ENCODE measurements at places on chromosomes 3 and 15.

- DNase-seq = no peak
These were observed 1.8 kb downstream of the LIMD1 start for GRCh38 chr3:45596290-45596791.

DNA sequence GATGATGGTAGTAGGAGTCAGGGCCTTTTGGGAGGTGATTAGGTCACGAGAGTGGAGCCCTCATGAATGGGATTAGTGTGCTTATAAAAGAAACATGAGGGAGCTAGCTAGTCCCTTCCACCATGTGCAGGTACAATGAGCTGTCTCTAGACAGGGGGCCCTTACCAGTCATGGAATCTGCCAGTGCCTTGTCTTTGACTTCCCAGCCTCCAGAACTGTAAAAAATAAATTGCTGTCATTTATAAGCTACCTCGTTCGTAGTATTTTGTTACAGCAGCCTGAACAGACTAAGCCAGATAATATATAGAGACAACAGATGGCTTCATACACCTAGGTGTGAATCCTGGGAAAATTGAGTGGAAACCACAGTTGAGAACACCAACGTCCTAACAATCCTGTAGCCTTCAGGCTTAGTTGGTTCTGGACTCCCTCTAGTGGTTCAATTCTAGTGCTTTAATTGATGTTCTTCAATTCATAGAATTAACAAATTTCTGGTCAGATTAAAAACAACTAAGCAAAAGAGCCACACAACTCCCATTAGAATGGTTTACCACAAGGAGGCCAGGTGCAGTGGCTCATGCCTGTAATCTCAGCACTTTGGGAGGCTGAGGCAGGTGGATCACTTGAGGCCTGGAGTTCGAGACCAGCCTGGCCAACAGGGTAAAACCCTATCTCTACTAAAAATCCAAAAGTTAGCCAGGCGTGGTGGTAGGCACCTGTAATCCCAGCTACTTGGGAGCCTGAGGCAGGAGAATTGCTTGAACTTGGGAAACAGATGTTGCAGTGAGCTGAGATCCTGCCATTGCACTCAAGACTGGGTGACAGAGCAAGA lies 21.3 kb upstream of the GATM start:
- no peak for DNase-seq

- DNase-seq = peak; percentile 68
These were observed 1.4 kb downstream of the PFN2 start for GRCh38 chr3:149969110-149969939.

DNA sequence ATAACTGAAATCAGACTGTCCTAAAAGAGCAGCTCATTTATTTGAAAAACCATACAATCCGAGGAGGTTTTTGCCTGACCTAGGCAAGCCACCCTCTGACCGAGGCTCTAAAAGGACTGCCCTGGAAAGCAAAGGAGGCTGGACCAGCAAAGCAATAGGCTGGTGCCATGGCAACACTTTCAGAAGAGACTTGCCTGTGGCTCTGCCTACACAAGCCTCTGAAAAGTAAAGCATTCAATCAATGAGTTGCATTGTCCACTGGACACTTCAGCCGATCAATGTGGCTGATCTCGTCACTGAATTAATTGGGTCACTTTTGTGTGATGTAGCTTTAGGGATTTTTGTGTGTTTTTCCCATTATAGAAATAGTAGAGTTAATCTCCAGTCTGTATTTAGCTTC lies 99.1 kb upstream of the SEMA6D start:
- DNase-seq = no peak

- no peak for DNase-seq
These were observed 35.6 kb upstream of the FLNB start for GRCh38 chr3:57972531-57973111.

GRCh38 chr3:139574026-139574947 lies 34.7 kb upstream of the RBP1 start:
- no peak for DNase-seq

- no peak for DNase-seq
These were observed 400.8 kb upstream of the PROK2 start for GRCh38 chr3:72185549-72186399.

GRCh38 chr15:90875549-90875981 lies 7.2 kb downstream of the FURIN start:
- no peak for DNase-seq

GRCh38 chr3:49716691-49717210 lies 2.7 kb downstream of the AMIGO3 start:
- no peak for DNase-seq

- DNase-seq = peak; percentile 24
These were observed 5.6 kb downstream of the SERPINI1 start for GRCh38 chr3:167740961-167741587.

DNA sequence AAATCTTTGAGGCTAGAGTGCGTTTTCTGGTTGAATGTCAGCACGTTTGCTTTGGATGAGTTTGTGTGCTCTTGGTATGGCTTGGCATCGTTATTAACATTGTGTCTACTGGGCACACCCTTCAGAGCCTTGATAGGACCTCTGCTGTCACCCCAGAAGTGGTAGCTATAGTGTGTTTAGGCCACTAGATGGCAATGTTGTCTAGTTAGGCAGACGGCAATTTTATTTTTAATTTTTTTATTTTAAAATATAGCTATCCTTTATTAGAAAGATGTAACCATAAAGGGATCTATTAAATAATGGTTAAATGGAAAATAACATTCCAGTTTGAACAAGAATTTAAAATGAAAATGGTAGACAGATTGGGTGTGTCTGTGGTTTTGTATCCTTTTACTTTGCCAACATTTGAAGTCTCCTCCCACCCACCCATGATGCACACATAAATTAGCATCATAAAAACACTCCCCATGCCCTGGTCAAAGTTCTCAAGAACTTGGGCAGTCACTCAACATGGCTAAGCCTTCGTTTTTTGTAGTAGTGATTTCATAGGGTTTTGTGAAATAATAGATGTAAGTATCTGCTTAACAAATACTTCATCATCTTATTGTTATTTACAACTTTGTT lies 200.7 kb downstream of the KCNH8 start:
- DNase-seq = no peak

GRCh38 chr3:165158011-165158410 lies 38.2 kb downstream of the SLITRK3 start:
- no peak for DNase-seq

GRCh38 chr15:63292771-63293170 lies 15.4 kb downstream of the APH1B start:
- DNase-seq = no peak

- no peak for DNase-seq
These were observed 262.1 kb upstream of the TBL1XR1 start for GRCh38 chr3:177459401-177459800.

DNA sequence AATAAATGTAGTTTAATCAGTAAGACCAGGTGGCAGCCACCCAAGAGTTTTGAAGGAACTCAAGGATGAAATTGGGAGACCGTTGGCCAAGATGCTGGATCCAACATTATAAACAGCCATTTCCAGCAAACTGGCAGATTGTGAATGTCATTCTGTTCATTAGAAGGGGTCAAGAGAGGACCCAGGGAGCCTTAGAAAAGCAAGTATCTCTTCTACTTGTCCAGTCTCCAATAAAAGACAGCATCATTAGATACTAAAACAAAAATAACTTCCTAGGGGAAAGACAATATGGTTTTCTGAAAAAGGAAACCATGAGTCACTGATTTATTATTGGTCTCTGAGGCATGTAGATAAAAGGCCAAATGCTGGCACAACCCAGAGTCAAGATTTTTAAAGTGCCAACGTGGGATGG lies 67.9 kb downstream of the GADL1 start:
- DNase-seq = no peak

DNA sequence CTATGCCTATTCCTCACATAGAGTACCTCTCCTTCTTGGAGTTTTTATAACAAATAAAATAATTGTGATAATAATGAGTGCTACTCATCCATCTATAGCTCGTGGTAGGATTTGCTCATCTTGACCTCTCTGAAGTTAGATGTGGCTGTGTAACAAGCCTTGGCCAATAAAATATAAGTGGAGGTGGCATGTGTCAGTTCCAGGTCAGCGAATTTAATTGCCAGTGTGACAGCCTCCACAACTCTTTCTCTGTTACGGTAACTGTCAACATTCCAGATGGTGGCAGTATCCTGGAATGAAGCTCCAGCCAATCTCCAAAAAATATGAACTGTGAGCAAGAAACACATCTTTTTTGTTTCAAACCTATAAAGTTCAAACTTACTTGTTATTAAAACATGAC lies 13.8 kb downstream of the CLRN1 start:
- no peak for DNase-seq

DNA sequence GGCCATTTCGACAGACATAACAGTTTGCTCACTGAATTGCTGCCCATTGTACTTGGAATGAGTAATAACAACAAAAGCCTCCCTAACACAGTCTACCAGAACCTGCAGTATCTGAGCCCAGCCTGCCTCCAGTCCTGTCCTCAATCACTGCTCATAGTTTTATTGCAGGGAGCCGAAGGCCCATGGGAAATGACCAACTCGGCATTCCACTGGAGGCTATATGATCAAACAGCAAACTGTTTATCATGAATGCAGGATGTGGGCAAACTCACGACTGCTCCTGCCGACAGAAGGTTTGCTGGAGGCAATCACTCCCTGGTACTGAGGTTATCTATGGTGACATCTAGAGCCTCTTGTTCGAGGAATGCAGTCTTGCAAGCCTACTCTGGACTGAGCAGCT lies 46.3 kb downstream of the LSM3 start:
- no peak for DNase-seq

GRCh38 chr3:27253391-27253790 lies 115.8 kb downstream of the NEK10 start:
- DNase-seq = no peak

GRCh38 chr3:13839726-13840340 lies 40.0 kb downstream of the WNT7A start:
- no peak for DNase-seq

GRCh38 chr15:46961795-46962194 lies 755.5 kb upstream of the SEMA6D start:
- DNase-seq = no peak

- no peak for DNase-seq
These were observed 31.2 kb downstream of the GOLGB1 start for GRCh38 chr3:121718205-121718846.

DNA sequence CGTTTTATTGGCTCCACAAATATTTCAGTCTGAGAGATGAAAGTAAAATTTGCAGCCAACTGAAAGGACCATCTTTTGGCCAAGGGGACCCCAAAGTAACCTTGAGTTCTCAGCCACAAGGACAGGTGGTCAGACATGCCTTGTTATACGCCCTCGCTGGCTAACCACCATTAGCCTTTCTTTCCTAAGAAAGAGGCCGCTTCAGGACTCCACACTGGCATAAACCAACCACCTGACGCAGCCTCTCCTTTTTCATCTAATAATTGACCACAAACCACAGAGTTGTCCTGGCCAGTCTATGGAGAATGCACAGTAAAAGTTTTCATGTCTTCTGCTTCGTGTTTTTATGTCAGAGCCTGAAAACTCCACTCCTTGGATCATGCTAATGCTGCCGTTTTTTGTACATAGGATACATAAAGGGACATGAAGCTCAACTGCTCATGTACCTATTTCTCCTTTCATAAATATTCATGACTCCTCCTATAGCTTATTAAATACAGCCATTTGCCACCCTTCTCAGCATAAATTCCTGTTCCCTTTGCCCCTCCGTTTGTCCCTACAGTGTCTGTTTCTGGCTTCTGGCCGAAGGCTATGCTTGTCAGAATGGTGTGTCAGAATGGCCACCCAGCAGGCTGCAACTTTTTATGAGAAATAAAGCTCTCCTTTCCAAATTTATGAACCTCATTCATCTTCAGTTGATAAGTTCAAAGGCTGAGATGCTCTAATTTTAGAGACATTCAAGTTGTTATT lies 374.1 kb upstream of the RBMS3 start:
- no peak for DNase-seq
